ENCODE measurements at places on chromosomes 2 and 18.

GRCh38 chr18:10320791-10321190, 133.6 kb upstream of the APCDD1 start:
- DNase-seq = no peak

DNA sequence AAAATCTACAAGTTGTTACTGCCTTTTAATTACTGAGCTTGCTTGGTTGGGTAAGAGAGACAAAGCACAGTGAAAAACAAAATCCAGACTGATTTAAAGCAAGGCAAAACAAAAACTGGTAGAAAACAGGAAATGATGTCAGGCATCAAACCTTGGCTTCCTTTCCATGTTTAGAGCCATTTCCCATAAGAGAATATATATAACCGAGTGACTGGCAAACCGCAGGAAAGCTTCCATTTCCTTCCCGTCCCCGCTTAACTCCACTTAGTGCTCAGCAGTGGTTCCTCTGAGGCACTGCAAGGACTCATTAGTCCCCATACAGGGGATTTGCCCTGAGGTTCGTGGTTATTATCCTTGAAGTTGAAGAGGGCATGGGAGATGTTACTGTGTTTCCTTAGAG, 446.3 kb downstream of the LPIN1 start:
- DNase-seq = no peak

GRCh38 chr2:216652566-216652965, 19.3 kb downstream of the IGFBP2 start:
- DNase-seq = no peak

DNA sequence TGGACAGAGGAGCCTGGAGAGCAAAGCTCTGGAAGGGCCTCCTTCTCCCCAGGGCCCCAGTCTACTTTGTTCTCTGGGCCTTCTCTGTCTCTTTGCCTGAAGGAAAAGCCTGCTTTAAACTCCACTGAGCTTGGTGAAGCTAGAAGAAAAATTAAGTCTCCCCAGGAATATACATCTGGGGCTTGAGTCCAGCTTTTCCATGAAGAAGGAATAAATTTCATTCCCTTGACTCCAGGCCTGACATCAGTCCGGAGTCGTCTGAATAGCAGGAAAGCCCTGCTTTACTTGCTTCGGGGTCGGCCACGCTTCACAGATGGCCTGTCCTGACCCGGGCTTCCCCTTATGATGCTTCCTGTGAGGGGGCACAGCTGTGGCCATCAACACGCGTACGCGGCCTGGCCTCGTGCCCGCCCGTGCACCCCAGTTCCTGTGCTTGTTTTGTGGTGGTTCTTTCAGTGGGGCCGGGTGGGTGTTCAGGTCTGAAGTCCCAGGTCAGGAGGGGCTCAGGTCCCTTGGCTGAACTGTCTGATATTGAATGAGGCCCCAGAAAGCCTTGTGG, 73.6 kb downstream of the ACOXL start:
- no peak for DNase-seq

- no peak for DNase-seq
These were observed 76.3 kb upstream of the SEC11C start for GRCh38 chr18:59063300-59063906.

DNA sequence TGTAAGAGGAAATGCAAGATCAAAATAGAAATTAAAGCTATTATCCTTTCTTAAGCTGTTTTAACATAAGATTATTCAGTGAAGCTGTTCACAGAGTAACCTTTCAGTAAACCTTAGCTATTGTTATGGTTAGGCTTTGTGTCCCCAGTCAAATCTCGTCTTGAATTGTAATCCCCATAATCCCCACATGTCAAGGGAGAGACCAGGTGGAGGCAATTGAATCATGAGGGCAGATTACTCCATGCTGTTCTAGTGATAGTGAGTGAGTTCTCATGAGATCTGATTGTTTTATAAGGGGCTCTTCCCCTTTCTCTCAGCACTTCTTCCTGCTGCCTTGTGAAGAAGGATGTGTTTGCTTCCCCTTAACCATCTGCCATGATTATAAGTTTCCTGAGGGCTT, 424.4 kb downstream of the DSEL start:
- no peak for DNase-seq

DNA sequence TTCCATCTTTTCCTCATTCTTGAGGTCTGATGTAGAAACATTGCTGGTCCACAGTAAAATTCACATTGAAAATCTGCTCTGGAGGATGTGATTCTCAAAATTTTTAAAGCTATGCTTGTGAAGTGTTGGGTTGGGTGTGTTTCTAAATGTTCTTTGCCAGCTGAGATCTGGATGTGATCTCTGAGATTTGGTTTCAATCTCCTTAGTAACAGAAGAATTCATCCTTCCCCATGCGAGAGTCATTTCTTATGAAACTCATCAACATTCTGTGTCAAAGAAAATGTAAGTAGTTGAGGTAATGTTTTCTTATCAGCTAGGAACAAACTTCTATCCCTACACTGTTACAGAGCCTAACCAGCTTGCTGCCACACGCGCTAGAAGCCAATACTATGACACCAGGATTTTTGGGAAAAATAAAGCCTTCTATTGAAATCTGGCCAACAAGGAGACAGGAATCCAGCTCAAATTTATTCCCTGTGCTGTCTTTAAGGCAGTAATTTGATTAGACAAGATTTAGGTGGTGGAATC, 134.9 kb downstream of the PTH2R start:
- no peak for DNase-seq

DNA sequence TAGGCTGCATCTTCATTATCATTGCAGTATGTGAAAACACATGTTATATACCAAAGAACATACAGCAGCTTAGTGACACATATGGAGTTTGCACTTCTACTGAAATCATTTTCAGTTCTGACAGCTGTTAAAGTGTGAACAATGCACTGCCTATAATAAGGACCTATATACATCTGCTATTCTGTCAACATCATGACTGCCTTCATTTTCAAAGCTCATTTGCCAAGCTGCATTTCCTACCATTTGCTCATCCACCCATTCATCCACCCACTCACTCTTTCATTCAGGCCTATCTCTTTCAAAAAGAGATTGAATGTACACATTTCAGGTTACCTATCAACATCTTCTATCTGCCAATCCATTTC, 81.7 kb upstream of the STK17B start:
- no peak for DNase-seq

- DNase-seq = no peak
These were observed 46.7 kb downstream of the GPC1 start for GRCh38 chr2:240482141-240482540.

DNA sequence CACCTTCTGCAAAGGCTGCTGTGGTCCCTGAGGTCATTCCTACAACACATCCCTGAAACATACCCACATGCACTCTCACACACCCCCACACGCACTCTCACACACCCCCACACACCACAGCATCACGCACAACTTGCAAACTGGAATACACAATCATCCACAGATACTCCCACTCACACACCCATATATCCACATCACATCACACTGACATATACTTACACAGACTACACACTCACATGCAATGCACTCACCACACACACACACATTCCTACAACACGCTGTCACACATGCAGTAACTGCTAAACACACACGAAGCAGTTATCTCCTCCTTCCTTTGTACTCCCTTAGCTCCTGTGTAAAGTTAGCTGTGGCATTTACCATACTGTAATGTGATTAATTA, 57.1 kb upstream of the PKDCC start:
- no peak for DNase-seq

GRCh38 chr2:237590272-237591140, at the start of gene RAB17:
Gene RAB17 (minus strand): TSS chr2:237590734. CDS start chr2:237586154, 4,580 bp downstream.
- DNase-seq = no peak

GRCh38 chr18:8808001-8808400, 102.6 kb downstream of the MTCL1 start:
- no peak for DNase-seq

DNA sequence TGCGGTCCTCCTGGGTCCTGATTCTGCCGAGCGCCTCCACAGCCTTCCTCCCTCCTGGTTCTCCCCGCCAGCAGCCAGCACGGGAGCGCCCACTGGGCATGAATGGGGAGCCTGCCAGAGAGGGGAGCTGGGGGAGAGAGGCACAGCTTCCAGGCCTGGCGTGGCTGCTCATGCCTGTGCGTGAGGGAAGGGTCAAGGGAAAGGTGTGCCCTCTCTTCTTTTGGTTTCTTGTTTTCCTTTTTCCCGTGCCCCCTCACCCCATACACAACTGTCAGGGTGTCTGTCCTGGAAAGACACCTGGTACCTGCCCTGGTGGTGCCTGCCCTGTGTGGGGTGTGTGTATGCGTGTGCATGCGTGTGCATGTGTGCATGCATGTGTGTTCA, 4.7 kb upstream of the NEURL3 start:
- no peak for DNase-seq

- no peak for DNase-seq
These were observed 44.2 kb downstream of the TACR1 start for GRCh38 chr2:75155115-75155514.

- no peak for DNase-seq
These were observed 30.5 kb downstream of the DDX1 start for GRCh38 chr2:15622214-15622613.

DNA sequence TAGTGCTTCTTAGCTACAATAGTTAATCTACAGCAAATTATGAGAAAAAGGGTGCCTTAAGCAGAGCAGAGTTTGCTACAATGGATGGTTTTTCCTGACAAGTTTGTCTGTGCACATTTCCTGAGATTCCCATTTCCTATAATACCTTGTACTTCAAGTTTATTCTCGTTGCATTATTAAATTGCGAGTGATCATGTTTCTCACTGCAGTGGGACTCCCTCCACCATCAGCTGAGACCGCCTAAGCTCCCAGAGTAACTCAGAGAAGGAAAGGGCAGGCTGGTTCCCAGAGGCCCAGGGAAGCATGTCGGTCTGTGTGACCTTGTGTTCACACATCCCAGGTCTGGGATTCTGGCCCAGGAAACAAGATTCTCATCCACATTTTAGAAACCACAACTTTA, 162.1 kb downstream of the ARL4C start:
- no peak for DNase-seq

DNA sequence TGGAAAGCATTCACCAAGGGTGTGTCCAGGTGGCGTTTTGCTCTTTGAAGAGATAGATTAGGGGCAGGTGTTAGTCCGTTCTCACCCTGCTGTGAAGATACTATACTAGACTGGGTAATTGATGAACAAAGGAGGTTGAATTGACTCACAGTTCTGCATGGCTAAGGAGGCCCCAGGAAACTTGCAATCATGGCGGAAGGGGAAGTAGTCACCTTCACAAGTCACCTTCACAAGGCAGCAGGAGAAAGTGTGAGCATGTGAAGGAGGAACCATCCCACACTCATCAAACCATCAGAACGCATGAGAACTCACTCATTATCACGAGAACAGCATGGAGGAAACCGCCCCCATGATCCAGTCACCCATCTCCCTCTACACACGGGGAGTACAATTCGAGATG, 135.7 kb upstream of the NFATC1 start:
- DNase-seq = no peak

DNA sequence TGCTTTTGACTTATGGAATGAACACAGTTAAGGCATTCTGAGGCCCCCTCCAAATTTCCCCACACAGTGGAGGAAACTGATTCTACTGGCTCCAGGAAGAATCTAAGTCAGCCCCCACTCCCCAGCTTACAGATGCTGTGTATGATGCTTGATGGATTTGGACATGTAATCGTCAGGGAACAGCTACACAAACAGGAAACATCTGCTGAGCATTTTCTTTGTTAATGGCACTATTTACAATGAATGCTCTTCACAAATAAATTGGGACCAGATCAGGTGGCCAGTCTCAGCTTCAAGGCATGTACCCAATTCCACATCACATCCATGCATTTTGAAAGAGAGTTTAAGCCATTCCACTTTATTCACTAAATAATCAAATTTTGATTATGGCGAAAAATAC, 562.3 kb downstream of the SOX11 start:
- DNase-seq = no peak

DNA sequence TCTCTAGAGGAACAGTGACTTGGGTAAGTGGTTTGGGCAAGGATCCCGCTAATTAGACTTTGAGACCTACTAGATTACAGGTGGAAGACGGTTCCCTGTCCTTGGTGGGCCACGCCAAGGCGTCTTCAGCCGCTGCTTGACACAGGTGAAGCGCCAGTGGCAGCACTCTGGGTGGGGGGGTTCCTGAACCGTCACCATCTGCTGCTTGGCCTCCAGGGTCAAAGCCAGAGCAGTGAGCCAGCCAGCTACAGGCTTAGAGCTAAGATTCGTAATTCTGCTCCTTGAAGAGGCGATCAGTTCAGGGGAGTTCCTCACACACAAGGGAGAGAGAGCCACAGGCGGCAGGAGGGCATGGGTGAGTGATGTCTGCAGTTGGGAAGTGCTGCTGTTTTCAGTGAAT, 39.4 kb upstream of the RBM44 start:
- DNase-seq = no peak

DNA sequence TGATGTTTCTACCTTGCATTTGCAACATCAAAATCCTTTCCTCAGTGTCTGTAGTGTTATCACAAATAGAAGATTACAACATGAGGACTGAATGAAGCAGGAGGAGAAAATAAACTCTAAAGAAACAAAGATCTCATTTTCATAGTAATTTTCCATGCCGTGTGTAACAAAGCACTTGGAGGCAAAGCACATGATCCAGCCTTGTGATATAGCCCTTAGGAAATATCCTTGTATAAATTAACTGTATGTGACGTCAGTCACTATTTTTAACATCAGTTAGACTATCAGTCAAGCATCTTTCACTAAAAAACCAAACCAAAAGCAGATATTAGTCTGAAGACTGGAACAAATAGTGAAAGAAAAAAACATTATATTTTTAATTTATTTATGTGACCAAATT, 492.1 kb upstream of the CNTNAP5 start:
- DNase-seq = no peak

DNA sequence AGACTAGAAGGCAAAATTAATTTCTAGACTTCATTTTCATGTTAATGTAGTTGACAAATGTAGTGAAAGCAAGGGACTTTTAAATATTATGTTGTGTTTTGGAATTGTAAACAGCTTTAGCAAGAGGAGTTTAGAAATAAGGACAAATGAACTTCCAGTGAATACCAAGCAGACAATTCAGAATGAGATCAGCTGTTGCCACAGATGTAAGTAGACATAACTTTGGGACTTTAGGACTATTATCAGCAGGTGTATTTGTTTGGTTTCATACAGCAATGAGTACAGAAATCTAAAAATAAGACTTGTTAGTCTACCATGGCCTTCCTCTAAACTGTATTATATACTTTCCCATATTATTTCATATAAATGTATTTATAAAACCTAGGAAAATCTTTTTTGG, 34.2 kb upstream of the CCNT2 start:
- DNase-seq = no peak

GRCh38 chr2:187586011-187586641, 31.9 kb upstream of the TFPI start:
- no peak for DNase-seq
